Right cardiac atrium (tissue), 5 donors: ENCODE measurements at places on chromosomes 2 and 18. TPM values are rescaled to one million over a fixed set of nuclear protein-coding genes. Genes with fewer than 3 reads are reported as not detected.

DNA sequence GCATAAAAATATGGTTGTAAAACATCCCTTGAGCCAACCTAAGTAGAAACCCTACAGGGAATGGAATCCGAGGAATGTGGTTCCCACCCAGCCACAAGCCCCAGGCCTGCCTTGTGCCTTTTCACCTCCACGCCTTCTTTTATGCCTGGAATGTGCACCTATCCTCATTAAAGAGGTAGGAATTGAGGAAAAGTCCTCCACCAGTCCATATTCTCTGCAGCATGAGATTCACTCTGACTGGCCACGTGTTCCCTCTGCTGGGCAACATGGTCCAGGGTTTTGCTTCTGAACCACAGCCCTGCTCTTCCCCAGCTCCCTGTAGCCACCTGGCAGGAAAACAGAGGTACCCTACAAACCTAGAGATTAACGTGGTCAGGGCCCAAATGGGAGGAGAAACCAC, 787.9 kb upstream of the RAB6C start:
- no peak for DNase-seq

DNA sequence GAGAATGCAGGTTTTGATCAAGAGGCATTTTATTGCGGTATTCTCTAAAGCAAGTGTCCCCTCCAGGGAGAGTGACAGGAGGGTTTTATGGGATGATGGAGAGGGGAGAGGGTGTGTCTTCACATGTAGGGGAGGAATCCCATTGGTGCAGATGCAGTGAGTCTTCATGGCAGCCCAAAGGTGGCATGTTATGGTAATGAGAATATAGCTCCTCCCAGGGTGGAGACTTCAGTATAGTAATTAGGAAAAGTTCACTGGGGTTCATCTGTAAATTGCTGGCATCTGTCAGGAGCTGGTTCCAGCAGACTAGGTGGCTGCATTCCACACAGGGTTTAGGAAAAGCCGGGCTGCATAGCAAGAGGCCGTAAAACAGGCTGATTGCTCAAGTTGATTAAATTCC, 230.7 kb upstream of the CCDC68 start:
- DNase-seq, result no peak

DNA sequence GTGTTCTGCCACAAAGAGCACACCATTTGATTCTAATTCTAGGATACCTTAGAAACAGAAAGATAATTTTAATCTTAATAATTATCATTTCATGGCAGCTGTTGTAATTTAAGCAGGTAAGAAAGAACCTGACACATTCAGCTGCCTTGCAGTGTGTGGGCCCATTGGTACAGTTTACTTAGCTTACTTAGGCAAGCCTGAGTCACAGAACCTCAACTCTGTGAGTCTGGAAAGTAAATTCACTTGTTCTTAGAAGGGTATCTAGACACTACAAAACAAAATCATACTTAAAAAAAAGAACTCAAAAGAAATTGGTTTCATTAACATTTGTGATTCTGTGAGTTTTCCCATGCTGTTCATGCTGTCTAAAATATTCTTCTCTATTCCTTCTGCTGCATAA, 956.3 kb upstream of the SLC39A10 start:
- DNase-seq, result no peak

GRCh38 chr2:13545320-13545719, 828.6 kb downstream of the TRIB2 start:
- DNase-seq, result no peak

The DPP4 gene
- total RNA-seq, result 0.77 TPM
